PC-3 (cell line): ENCODE measurements at places on chromosomes 11 and 22.

- no peak for DNase-seq
Observed at GRCh38 chr11:19738124-19738523, 25.5 kb downstream of the NAV2 start.

DNA sequence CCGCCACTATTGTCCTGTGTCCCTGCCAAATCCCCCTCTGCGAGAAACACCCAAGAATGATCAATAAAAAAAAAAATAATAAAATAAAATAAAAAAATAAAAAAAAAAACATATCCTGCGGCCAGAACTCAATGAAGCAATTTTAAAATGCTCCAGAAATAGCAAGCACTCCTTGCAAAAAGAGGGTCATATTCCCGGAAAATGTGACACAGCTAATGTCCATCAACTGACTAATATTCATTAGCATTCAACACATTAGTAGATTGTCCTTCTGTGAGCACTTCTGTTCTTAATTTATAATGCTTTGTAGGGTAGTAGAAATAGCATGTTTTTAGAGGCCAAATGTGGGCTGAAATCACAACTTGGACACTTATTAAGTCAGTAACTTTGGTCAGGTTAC is 252.3 kb upstream of the SESN3 start:
- DNase-seq = no peak

- DNase-seq = no peak
Observed at GRCh38 chr22:49650336-49651241, 177.1 kb downstream of the BRD1 start.

- peak; percentile 83 for DNase-seq
Observed at GRCh38 chr22:49962012-49962750, 1.6 kb downstream of the PIM3 start.

DNA sequence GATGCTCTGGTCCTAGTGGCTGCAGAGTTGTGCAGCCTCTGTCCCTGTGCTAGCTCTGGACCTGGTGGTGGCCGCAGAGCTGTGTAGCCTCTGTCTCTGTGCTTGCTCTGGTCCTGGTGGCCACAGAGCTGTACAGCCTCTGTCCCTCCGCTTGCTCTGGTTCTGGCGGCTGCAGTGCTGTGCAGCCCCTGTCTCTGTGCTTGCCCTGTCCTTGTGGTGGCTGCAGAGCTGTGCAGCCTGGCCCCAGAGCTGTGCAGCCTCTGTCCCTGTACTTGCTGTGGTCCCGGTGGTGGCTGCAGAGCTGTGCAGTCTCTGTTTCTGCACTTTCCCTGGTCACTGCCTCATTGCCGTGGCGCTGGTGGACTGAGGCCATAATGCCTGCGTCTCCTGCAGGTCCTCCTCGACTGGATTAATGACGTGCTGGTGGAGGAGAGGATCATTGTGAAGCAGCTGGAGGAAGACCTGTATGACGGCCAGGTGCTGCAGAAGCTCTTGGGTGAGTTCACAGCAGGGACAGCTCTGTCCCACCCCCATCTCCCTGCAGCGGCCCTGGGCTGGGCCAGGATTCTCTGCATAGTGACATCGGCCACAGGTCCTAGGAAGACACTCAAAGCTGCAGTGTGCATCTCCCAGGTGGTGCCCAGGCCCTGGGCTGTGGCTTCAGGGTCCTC is 61.9 kb upstream of the PARVG start:
- no peak for DNase-seq

- DNase-seq = no peak
Observed at GRCh38 chr22:26894362-26894761, 237.0 kb downstream of the MIAT start.

- DNase-seq = peak; percentile 88
Observed at GRCh38 chr11:109853156-109853776, 239.9 kb upstream of the ZC3H12C start.
